Natural killer cell (primary cell): ENCODE measurements at places on chromosomes 7 and 10.

DNA sequence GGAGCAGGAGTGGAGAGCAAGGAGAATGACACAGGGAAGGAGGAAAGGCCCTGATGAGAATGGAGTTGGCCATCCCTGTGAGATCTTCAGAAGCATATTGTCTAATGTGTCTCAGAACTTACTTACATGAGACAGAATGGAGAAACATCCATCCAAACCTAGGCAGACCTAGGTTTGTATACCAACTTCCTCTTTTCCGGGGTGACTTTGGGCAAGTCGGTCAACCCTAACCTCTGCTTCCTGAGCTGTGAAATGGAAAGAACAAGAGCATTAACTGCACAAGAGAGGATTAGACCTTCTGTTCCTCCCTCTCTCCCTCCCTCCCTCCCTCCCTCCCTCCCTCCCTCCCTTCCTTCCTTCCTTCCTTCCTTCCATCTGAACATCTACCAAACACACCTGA is 4.5 kb downstream of the GHRHR start:
- H3K4me3 ChIP-seq = no peak overlapping the region
- DNase-seq = no peak
- H3K27me3 ChIP-seq = no peaks in the 10 kb centered on the region
- H3K36me3 ChIP-seq = no peaks in the 10 kb centered on the region
- H3K4me1 ChIP-seq = no peaks in the 10 kb centered on the region

- DNase-seq = no peak
- no peaks in the 10 kb centered on the region for H3K4me1 ChIP-seq
- H3K36me3 ChIP-seq = no peaks in the 10 kb centered on the region
- H3K27me3 ChIP-seq = no peaks in the 10 kb centered on the region
These were observed 21.8 kb downstream of the ANK3 start for GRCh38 chr10:60367901-60368300.

- DNase-seq = no peak
- H3K27me3 ChIP-seq = no peaks in the 10 kb centered on the region
- H3K4me3 ChIP-seq = no peak overlapping the region
These were observed 764.9 kb downstream of the GRM8 start for GRCh38 chr7:126487728-126488442.

DNA sequence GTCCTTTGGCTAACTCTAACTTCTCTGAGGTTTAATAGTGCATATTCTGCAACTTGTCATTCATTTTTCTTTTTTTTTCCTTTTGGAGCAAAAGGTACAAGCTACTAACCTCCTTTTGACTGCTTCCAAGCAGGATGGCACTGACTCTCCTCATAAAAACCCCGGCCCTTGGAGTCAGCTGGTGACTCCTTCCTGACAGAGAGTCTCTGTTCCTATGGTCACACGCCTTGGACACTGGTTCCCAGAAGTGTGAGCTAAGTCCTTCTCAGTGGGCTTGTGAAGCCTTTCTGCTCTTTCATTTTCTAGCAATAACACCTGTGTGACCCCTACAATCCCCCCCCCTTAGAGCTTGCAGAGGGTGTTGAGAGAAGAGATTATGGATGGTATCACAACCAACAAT is 21.7 kb downstream of the DOCK4 start:
- H3K27me3 ChIP-seq = no peaks in the 10 kb centered on the region
- DNase-seq = no peak
- H3K36me3 ChIP-seq = no peaks in the 10 kb centered on the region
- H3K27ac ChIP-seq = no peak overlapping the region

GRCh38 chr10:71093531-71093930 is 118.8 kb upstream of the UNC5B start:
- no peak overlapping the region for H3K4me3 ChIP-seq
- H3K27ac ChIP-seq = no peak overlapping the region
- H3K27me3 ChIP-seq = peaks cover 8% of the 10 kb centered on the region
- no peak for DNase-seq
- H3K4me1 ChIP-seq = no peaks in the 10 kb centered on the region

- no peaks in the 10 kb centered on the region for H3K4me1 ChIP-seq
- no peaks in the 10 kb centered on the region for H3K27me3 ChIP-seq
- no peak for DNase-seq
- H3K36me3 ChIP-seq = peaks cover 7% of the 10 kb centered on the region
These were observed 51.9 kb upstream of the PRKAR1B start for GRCh38 chr7:778968-779451.

DNA sequence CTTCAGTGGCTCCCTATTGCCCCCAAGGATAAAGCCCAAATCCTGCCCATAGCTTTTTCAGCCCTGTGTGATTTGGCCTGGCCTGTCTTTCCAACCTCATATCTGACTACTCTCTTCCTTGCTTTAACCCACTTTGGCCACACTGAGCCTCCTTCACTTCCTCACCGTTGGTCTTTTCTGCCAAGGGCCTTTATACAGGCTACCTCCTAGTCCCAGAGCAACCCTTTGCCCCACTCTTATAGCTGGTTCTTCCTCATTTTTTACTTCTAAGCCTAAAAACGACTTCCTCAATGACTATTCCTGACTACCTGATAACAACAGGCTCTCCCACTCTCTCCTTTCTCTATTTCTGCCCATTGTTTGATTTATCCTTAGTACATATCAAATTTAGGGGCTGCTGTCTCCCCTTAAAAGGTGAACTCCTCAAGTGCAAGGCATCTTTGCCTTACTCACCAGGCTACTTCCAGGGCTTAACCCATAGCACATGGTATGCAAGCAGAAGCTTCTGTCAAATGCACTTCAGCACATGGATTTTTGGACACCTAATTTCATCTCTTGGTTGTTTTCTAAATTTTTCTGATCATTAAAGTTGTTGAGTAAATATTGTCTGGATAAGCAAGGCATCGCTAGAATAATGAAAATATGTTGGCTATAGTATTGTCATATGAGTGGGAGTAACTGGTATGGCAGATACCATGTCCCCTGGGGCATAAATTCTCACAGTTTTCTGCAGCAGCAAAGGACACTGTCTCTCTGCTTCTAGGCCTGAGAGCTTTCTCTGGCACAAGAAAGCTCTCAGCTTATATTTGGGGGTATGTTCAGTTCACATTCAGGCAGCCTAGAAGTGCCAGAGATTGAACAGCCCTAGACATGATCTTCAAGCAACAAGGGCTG is 201.5 kb upstream of the GPR26 start:
- DNase-seq = no peak
- H3K36me3 ChIP-seq = no peaks in the 10 kb centered on the region
- no peaks in the 10 kb centered on the region for H3K27me3 ChIP-seq
- H3K27ac ChIP-seq = no peak overlapping the region
